ENCODE measurements at places on chromosomes 3 and 15.

GRCh38 chr3:45312836-45313493 is 75.4 kb upstream of the LARS2 start:
- no peak for DNase-seq

- DNase-seq, result no peak
Measured at GRCh38 chr3:58366699-58367098, 34.0 kb downstream of the PXK start.

DNA sequence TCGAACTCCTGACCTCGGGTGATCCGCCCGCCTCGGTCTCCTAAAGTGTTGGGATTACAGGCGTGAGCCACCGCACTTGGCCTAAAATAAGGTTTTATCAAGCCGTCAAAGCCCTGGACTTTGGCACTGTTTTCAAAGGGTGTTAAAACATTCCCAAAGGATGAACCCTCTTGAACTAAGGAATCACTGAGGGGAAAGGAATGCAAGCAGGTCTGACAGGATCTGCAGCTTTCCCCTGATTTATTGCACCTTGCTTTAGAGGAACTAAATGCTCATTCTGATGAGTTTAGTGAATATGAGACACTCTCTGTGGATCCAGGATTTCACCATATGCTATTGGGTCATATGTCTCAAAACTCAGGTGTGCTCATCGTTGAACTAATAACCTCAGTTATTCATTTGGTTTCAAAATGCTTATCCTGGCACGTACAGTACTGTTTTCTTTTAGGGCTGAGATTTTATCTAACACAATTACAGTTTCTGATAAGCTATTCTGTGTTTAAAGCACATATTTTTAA is 63.0 kb upstream of the TSC22D2 start:
- no peak for DNase-seq

DNA sequence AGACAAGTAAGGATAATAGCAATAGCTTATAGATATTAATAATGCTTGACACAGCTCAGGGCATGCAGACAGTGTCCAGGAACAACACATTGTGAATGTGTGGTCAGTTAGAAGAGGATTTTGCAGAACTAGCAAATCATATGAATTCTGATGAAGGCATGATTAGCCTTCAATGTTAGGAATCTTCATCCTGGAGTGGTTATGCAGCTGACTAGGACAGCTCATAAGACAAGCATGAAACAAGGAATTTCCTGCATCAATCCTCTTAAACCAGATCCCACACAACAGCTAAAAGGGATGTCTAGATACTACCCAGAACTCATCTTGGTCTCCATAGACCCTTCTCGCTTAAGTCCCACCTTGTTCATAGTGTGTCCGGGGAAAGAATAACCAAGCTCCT is 499.0 kb upstream of the ATP11B start:
- no peak for DNase-seq

DNA sequence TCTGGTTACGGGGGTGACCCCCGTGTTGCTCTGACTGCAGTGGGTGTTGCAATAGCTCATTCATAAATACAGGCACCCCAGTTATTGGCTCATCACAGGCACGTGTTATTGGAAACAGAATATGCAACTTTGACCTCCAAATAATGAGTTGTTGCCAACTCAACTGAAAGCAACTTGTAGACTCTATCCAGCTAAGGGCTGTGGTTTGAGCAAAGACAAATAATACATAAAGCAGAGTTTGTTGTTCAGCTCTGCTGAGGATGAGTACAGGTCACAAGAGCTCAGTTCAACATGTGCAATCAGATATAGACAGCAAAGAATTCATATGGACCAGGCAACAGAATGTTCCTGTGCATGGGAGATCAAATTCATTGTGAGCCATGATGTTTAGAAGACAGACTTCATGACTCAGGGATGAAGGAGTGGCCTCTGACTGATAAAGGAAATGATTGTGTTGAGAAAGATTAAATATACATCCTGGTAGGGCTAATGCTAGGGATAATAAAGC is 87.6 kb upstream of the LRIG1 start:
- no peak for DNase-seq

GRCh38 chr3:134462331-134462941 is 23.3 kb downstream of the ANAPC13 start:
- no peak for DNase-seq

DNA sequence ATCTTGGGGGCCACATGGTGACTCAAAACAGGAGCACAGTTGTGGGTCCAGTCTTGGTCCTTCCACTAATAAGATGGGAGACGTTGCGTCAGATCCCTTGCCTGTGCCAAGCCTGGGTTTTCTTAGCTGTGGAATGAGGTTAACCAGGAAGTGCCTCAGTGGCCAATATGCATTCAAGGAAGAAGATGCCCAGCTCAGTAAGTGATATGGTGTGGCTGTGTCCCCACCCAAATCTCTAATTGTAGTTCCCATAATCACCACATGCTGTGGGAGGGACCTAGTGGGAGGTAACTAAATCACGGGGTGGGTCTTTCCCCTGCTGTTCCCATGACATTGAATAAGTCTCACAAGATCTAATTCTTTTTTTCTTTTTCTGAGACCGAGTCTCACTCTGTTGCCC is 6.4 kb downstream of the ALG1L2 start:
- no peak for DNase-seq

DNA sequence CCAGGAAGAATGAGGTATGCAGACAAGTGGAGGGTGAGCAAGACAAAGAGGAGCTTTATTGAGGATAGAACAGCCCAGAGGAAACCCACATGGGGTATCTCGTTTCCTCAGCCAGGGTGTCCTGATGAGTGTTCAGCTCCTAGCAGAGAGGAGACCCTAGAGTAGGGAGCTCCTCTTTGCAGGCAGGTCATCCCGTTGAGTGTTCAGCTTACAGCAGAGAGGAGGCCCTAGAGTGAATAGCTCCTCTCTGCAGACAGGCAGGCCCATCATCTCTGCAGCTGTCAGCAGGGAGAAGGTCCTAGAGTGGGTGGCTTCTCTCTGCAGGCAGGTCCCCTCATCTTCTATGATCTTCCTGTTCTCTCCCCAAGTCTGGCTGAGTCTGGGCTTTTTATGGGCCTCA is 90.6 kb upstream of the TNFSF10 start:
- DNase-seq, result no peak

- no peak for DNase-seq
Measured at GRCh38 chr3:41138146-41138545, 61.2 kb upstream of the CTNNB1 start.

GRCh38 chr15:39054128-39054732 is 489.6 kb upstream of the RASGRP1 start:
- DNase-seq, result no peak

DNA sequence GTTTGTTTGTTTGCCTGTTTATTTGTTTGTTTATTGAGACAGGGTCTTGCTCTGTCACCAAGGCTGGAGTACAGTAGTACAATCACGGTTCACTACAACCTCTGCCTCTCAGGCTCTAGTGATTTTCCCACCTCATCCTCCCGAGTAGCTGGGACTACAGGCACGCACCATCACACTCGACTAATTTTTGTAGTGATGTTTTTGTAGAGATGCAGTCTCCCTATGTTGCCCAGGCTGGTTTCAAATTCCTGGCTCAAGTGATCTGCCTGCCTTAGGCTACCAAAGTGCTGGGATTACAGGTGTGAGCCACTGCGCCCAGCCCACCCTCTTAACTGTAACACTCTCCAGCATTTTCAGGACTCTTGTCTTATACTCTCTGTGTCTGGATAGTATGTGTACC is 26.7 kb downstream of the PLD1 start:
- no peak for DNase-seq

GRCh38 chr15:74723754-74724334 is 1.5 kb downstream of the CYP1A1 start:
- DNase-seq, result no peak

DNA sequence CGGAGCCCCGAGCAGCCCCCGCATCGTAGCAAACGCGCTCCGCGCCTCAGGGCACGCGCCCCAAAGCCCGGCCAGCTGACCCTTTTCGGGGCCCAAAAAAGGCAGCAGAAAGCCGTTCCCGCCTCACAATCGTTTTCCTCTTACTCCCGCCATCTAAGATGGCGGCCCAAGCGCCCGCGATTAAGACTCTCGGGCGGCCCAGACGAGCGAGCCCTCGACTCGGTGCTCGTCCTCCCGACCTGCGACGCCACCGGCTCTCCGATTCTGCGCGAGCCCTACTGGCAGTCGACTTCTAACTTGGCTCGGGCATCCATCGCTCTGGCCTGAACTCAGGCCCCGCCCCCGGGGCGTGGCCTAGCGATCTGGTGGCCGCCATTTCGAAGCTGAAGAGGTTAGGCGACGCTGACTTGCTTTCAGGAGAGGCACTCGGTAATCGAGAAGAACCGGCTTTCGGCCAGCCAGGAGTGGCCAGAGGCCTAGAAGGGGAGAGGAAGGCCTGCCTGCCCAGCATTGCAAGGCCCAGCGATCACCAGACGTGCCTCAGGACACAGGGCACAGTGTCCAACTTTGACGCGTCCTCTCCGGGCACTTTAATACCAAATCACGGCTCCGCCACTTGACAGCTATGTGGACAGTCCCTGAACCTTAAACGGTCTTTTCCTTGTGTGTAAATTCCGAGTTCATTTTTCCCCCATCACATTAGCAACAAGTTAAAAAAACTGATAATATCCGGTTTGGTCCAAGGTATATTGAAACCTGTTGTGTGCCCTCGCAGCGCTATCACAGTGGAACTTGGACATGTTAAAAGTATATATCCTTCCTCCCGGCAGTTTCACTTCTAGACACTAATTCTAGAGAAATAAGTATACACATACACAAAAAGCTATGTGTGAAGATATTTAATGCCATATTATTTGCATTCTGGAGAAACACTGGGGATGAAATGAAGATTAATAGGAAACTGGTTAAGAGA is at the start of gene RAF1:
Gene RAF1, minus strand, starts transcription at position 182 of the 973 bp plus-strand sequence. CDS start 45,396 bp downstream, outside the sequence.
- peak; percentile 97 for DNase-seq

- DNase-seq, result no peak
Measured at GRCh38 chr3:13095408-13095937, 22.2 kb upstream of the IQSEC1 start.

DNA sequence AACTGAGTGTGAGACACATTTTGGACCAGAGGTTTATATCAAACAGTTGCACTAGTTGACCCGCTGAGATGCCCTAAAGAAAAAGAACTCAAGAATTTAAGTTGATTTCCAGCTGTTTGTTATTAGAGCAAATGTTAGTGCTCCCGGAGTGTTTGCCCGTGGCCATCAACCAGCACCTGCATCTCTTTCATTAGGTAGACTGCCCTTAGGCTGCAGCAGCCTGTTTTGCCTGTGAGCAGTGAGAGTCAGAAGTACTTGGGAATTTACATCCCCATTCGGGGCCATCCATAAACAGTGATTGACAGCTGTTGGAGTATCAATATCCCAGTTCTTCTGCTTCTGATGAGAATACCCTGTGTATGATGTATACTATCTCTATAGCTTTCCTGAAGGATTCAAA is 492.6 kb downstream of the RBMS3 start:
- DNase-seq, result no peak

DNA sequence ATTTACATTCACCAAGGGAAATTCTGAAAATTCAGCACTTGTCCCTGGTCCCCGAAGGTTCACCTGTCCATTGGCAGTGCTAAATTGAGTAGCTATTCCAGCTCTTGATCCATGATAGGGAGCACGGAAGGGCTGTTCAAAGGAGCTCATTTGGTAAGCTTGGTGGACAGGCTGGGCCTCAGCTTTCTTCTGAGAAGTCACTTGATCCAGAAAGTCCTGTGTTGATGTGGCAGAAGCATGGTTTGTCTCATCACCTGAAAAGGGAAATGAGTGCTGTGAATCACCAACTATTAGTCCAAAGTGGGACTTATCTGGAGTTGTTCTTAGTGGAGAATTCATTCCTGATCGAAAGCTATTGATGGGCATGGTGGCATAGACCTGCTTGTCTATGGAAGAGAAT is 19.9 kb upstream of the SLC12A8 start:
- no peak for DNase-seq

DNA sequence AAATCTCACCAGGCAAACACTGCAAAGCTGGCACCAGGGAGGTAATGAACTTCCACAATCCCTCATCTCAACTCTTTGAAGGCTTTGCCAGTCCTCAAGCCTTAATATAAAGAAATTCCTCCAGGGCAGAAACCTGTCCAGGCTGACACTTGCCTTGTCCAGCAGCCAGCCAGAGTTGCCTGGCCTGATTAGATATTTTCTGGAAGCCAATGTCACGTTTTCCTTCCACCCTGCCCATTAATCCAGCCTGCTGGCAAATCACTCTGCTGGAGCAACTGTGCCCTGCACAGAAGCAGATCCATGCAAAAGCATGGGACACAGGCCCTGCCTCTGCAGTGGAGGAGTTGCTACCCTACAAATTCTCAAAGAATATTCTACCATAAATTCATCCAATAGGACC is 56.5 kb downstream of the HEG1 start:
- no peak for DNase-seq

DNA sequence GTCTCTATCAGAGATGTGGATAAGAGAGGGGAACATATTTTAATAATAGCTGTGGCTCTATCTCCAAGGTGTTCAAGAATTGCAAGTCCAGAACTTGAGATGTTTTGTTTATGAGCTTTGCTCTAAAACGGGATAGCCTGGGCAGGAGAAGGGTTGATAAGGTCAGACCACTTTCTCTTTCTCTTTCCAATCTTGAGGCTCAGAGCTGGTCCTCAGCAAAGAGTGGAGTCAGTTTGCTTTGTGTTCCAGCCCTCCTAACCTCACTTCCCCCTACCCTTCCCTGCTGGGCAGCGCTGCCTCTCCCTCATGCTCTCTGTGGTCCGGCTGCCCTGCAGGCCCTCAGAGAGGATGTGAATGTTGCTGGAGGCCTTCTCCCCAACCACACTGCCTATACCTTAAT is 13.8 kb downstream of the KLHL6 start:
- no peak for DNase-seq

DNA sequence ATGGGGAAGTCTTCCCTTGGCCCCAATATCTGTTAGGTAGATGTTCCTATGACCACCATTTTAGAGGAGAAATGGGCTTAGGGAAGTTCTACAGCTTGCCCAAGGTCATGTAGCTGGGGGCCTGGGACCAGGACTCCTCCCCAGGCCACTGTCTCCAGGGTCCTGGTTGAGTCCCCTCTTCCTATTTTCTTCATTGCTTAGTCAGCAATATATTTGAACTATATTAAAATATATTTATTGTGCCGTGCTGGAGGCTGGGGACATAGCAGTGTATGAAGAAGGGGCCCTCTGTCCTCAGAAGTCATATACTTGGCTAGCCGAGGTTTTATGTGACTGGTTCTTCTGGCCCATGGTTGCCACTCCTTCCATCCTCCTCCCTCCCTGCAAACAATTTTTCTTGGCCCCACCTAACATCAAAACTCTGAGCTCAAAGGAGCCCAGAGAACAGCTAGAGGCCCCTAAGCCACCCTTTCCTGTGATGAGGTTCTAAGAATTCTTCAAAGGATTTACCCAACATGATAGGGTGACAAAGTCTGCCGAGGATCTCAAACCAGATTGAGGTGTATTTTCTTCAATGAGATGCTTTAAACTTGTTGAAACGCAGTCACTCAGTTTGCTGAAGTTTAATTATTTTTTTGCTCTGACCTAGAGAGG is 121.2 kb upstream of the RASGRP1 start:
- peak; percentile 35 for DNase-seq

- no peak for DNase-seq
Measured at GRCh38 chr15:41782371-41783282, 8.3 kb downstream of the MAPKBP1 start.

All from activated CD4-positive, alpha-beta T cell treated with anti-CD3 and anti-CD28 coated beads, Interleukin-2, amount 50 U/mL, for 48 hours (primary cell).